Cerebellum (tissue), 4 donors: ENCODE measurements at places on chromosomes 1 and 21. TPM values are rescaled to one million over a fixed set of nuclear protein-coding genes. Genes with fewer than 3 reads are reported as not detected.

DNA sequence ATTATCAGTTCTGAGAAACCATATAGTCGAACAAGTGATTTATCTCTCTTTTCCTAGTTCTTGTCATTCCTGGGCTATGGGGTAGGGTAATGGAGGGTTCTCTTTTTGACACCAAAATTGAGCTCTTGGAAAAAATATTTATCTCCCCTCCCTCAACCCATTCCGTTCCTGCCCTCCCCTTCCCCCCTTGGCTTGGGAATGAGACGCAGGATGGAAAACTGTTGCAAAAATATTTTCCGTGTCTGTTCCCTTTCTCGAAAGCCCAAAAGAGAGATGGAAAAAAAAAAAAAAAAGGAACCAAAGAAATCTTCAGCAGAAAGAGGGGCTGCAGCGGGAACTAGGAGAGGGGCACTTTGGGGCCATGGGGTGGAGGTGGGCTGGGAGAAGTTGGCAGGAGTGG lies 766 bp downstream of the ATP2B4 start:
- no peak for DNase-seq

DNA sequence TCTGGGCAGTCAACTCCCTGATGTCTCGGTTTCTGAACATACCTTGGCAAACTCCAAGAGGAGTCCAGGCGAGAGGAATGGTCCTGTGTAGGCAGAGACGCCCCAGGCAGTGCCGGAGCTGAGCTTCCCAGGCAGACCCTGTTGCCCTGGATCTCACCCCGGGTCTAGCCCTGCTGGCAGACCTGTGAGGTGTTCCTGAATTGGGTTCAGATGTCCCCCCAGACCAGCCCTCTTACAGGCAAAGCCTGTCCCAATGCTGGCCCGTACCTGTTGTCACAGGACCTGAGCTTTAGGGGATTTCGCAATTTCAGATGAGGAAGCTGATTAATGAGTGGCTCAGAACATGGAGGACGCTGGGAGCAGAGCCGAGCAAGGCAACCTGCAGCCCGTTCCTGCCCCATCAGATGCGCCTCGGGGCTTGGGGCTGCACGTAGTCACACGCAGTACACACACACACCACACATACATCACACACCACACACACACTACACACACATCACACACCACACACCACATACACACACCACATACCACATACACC lies 38.5 kb upstream of the PDE9A start:
- DNase-seq, result no peak

PLA2G2A gene
- total RNA-seq, result not detected

GBP4 gene
- 0.91 TPM for total RNA-seq

GRCh38 chr21:40835184-40835694 lies 11.7 kb downstream of the DSCAM start:
- no peak for DNase-seq

GRCh38 chr1:116560704-116561490 lies 9.9 kb downstream of the CD58 start:
- no peak for DNase-seq

GRCh38 chr1:169146576-169147214 lies 40.2 kb downstream of the ATP1B1 start:
- no peak for DNase-seq

DNA sequence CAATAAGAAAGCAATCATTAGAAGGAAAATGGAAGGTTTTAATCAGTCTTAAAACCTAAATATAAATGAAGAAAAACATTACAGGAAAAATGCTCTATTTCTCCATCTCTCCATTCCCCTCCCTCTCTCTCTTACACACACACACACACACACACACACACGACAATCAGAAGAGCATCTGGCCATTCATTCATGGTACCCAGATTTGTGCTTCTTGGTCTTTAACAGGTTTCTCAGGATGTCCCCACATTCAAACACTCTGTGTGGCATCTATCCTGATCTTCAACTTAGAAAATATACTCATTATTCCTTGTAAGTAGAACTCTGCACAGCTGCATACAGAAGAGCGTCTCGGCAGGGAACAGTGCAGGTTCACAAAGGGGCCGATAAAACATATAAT lies 779 bp downstream of the LRRC40 start:
- DNase-seq, result no peak

- DNase-seq, result no peak
These were observed 13.8 kb upstream of the KDM4A start for GRCh38 chr1:43636006-43636641.

SPRR2G gene
- total RNA-seq, result not detected
